ENCODE measurements at places on chromosomes 4 and X.
A peak's percentile ranks its signal among the peaks of the same experiment; 100 is the strongest.

- H3K27me3 ChIP-seq, result no peaks in the 10 kb centered on the region
- no peaks in the 10 kb centered on the region for H3K4me1 ChIP-seq
- no peak for DNase-seq
- no peaks in the 10 kb centered on the region for H3K36me3 ChIP-seq
Observed at GRCh38 chr4:142850478-142850877, 4.4 kb upstream of the INPP4B start.

DNA sequence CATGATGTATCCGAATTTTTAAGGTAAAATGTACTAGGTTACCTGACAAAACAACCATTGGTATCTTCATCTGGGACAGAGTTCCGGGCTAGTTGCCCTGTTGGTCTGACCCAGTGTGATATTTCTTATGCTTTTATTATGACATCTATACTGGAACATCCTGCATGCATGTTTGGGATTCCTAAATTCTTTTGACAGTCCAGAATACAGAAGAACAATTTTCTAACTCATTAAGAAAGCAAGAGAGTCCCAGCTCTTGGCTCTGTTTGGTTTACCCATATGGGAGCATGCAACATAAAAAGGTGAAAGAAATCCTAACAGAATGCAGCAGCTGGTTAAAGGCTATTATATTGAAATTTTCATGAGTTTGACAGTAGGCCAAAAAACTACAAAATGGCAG is 247.7 kb upstream of the FTHL17 start:
- H3K36me3 ChIP-seq, result no peaks in the 10 kb centered on the region
- no peaks in the 10 kb centered on the region for H3K27me3 ChIP-seq
- no peak for DNase-seq
- H3K4me3 ChIP-seq, result no peak overlapping the region

- peaks cover 41% of the 10 kb centered on the region for H3K4me1 ChIP-seq
- no peak for DNase-seq
- H3K27ac ChIP-seq, result no peak overlapping the region
- H3K4me3 ChIP-seq, result no peak overlapping the region
- H3K27me3 ChIP-seq, result no peaks in the 10 kb centered on the region
Observed at GRCh38 chr4:87055311-87055710, 120.5 kb downstream of the AFF1 start.

DNA sequence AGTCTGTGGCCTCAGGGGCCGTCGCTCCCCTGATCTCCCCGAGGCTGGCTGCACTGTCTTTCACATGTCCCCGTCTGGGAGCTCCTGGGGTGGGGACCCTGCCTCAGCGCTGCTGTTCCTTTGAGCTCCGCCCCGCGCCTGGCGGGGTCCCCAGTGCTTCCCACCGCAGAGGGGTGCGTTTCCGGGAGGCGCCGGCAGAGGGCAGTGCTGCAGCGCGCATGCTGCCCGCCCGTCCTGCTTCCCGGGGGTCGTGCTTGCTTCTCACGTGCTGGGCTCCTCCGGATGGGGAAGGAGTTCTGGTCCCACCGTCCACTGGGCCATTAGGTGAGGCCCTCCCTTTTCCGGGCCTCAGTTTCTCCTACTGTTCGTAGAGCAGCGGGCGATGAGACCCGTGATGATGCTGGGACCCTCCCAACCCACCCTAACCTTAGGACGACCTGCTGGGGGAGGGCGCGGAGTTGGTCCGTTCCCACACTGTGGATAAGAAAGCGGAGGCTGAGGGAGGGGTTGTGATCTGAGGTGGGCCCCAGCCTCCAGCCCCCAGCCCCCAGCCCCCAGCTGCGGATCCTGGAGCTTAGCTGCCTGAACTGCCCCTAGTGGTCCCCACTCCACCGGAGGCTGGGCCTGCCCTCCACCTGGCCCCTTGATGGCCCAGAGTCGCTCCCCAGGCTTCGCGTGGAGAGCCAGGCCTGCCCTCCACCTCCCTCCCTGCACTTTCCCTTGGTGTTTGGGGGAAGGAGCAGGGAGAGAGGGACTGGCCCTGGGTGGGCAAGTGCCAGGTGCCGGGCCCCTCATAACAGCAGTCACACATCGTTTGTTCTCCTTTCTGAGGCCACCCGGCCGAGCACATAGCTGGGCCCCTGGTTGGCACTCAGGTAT is 15.3 kb downstream of the CPZ start:
- H3K36me3 ChIP-seq, result no peaks in the 10 kb centered on the region
- no peak overlapping the region for H3K4me3 ChIP-seq
- no peaks in the 10 kb centered on the region for H3K4me1 ChIP-seq
- H3K27ac ChIP-seq, result no peak overlapping the region
- peak; percentile 33 for DNase-seq
- no peaks in the 10 kb centered on the region for H3K27me3 ChIP-seq

DNA sequence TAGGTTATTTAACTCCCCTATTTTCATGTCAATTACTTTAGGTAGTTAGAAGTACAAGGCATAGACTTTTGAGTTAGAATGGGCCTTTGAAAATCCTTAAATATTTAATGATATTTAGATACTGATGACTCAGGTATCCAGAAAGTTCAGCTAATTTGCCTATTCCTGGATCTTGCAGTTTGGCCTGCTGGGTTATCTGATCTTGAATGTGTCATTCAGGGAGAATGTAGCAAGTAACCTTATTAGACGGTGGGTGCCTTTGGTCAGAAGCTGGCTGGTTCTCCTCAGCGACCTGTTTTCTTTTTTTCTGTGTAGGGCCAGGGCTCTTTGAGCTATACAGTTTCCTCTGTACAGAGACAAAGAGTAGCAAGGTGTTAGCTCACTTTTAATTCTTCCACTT is 42.0 kb downstream of the MTM1 start:
- no peaks in the 10 kb centered on the region for H3K27me3 ChIP-seq
- no peak overlapping the region for H3K27ac ChIP-seq
- no peak for DNase-seq
- no peaks in the 10 kb centered on the region for H3K4me1 ChIP-seq

DNA sequence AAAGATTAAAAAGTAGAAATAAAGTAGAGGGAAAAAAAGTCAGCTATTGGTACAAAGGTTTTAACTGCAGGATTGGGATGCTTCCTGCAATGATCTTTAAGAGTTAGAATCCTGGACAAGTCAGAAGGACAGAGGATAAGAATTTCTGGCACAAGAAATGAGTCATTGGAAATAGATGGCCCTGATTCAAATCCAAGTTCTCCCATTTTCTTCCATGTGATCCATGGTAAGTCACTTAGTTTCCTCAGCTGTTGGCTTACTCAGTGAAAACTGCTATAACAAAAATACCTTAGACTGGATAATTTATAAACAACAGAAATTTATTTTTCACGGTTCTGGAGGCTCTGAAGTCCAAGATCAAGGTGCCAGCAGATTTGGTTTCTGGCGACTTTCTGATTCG is 13.3 kb upstream of the TBC1D19 start:
- H3K36me3 ChIP-seq, result no peaks in the 10 kb centered on the region
- H3K27me3 ChIP-seq, result no peaks in the 10 kb centered on the region

- H3K4me3 ChIP-seq, result no peak overlapping the region
- no peak overlapping the region for H3K27ac ChIP-seq
- no peaks in the 10 kb centered on the region for H3K4me1 ChIP-seq
- H3K36me3 ChIP-seq, result no peaks in the 10 kb centered on the region
- H3K27me3 ChIP-seq, result no peaks in the 10 kb centered on the region
Observed at GRCh38 chr4:168537571-168537970, 40.7 kb downstream of the PALLD start.

GRCh38 chr4:100429616-100430015 is 88.2 kb downstream of the EMCN start:
- H3K27ac ChIP-seq, result no peak overlapping the region
- no peaks in the 10 kb centered on the region for H3K4me1 ChIP-seq
- H3K36me3 ChIP-seq, result no peaks in the 10 kb centered on the region

DNA sequence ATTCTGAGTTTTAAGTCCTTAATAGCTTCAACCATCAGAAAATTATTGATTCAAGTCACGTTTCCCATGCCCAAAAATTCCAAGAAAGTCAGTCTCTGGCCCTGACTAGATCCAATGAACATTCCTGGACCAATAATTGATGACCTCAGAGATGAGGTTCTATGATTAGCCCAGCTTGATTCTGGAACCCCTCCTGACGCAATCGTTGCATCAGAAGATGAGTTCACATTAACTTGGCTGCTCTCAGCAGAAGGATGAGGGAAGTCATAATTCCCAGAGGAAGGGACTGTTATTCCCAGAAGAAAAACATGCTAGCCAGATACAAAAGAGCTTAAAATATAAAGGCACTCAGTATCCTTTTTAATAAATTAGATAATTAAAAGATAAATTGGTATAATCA is 34.3 kb upstream of the CPEB2 start:
- H3K36me3 ChIP-seq, result no peaks in the 10 kb centered on the region
- H3K4me3 ChIP-seq, result no peak overlapping the region
- no peaks in the 10 kb centered on the region for H3K4me1 ChIP-seq
- no peaks in the 10 kb centered on the region for H3K27me3 ChIP-seq
